Stimulated activated naive CD4-positive, alpha-beta T cell (primary cell): ENCODE measurements at places on chromosomes 7 and 10.

DNA sequence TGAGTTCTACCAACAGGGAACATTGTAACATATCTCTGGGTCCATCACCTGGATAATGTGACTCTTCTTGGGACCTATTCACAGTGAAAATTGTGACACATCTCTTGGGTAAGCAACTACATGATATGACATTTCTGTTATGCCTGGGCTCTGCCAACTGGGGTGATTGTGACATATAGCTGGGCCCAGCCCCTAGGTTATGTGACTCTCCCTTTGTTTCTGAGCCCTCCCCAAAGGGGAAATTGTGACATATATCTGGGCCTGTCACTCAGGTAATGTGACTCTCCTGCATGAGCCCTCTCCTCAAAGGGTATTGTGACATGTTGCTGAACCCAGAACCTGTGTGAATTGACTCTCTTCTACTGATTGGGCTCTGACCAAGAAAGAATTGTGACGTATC lies 22.4 kb upstream of the ZNF107 start:
- no peak for DNase-seq

GRCh38 chr10:13351340-13351915 lies 3.3 kb upstream of the SEPHS1 start:
- no peak for DNase-seq

GRCh38 chr10:131176907-131177306 lies 134.6 kb downstream of the TCERG1L start:
- DNase-seq = no peak

DNA sequence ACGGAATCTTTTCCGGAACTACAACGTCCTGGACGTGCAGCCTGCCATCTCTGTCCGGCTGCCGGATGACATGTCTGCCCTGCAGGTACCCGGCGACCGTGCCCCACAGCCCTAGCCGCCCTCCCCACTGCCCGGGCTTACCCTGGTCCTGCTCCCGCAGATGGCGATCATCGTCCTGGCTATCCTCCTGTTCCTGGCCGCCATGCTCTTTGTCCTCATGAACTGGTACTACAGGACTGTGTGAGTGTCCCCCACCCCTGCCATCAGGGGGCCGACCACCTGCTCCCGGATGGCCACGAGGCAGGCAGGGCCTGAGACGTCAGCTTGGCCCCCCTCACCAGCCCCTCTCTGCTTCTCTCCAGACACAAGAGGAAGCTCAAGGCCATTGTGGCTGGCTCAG lies 38.0 kb upstream of the VSIR start:
- DNase-seq = no peak

- DNase-seq = no peak
Measured at GRCh38 chr7:22845221-22845834, 22.7 kb upstream of the TOMM7 start.

DNA sequence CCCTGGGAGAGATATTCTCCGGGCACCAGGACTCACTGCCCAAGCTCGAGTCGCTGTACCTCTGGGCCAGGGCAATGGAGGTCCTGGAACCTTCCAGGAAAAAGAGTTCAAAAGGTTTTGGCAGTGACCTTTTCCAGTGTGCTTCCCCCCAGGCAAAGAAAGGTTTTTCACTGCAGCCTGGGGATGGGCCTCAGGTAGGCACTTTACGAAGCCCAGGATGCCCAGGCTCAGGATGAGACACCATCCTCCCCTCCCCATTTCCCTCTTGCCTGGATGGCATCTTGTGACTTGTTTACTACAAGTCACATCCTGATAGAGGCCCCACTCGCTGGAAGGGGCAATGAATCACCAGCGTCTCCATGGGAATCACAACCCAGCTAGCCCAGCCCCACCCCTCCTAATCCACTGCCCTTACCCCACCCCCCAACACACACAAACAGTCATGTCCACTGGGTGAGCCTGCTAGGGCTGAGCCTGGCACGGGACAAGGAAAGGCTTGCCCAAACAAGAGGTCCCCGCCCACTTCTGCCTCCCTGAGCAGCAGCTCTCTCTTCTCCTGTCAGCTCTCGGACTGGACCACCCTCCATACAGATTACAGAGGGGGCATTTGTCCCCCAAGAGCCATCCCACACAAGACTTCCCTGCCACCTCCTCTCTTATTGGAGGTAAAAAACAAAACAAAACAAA lies 93.8 kb upstream of the SMNDC1 start:
- no peak for DNase-seq

GRCh38 chr10:13658264-13658663 lies 71.5 kb downstream of the PRPF18 start:
- no peak for DNase-seq

DNA sequence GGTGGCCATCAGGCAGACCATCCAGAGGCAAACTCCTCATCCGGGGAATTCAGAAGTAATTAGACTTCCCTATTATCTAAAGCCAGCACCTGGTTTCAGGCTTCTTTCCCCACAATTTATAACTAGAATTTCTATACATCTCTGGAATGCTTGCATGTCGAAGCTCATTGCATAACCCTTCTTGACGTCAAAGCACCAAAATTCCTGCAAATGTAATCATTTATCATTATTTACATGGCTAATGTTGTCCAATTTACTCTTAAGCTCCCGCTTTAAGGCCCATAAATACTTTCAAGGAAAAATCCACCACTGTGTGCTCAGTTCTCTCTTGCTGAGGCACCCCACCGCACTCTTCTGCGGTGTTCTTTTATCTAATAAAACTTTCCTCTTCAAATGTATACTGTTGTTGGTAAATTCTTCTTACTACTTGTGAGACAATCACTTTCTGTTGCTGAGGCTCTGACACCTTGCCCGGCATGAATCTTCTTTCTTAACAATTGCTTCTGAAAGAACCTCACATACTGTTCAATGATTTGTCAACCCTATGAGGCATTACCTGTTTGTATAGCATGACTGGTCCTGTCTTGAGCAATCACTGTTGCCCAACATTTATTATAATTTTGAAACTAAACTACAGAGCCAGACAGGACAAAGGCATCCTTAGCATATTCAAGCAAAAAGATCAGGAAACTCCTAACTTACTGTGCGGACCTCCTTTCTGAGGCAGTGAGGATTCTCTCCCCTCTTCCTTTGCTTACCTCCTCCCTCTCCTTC lies 17.4 kb upstream of the GPR141 start:
- no peak for DNase-seq

DNA sequence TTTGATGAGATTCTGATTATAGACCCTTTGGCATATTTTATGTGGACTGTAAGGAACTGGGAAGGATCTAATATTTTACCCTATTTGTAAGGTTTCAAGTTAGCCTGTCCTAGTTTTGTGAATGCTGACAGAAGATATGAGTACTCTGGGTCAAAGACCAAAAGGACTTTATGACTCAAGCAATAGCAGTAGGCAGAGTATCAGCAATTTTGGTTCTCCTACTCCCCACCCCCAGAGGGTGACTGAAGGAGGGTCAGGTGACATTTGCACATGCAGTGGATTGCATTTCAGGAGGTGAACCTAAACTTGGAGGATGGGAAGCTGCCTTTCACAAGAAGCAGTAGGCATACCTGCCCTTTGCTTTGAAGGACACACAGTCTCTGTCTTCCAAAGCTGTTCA lies 84.0 kb upstream of the KLF6 start:
- no peak for DNase-seq

DNA sequence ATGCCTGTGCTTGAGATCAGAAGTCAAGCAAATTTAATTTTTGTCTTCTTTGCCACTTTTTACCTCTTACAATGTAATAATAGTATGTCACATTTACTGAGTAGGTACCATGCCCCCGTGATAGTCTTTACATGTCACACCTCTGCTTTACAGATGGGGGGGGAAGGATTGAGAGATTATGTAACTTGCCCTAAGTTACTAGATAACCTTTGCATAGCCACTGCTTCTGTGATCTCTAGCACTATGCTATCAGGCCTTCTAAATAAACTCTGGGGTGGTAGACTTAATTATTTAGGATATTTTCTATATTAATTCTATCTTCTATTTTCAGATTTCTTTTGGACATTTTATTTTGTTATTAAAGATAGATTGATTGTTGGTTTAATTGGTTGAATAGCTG lies 514.4 kb downstream of the SUGCT start:
- no peak for DNase-seq

- DNase-seq = no peak
Measured at GRCh38 chr10:82378146-82378545, 503.2 kb downstream of the NRG3 start.
